Kidney glomerular epithelial cell (primary cell): ENCODE measurements at places on chromosomes 2 and 18.

GRCh38 chr2:88096708-88097107, 29.1 kb downstream of the SMYD1 start:
- no peak for DNase-seq

DNA sequence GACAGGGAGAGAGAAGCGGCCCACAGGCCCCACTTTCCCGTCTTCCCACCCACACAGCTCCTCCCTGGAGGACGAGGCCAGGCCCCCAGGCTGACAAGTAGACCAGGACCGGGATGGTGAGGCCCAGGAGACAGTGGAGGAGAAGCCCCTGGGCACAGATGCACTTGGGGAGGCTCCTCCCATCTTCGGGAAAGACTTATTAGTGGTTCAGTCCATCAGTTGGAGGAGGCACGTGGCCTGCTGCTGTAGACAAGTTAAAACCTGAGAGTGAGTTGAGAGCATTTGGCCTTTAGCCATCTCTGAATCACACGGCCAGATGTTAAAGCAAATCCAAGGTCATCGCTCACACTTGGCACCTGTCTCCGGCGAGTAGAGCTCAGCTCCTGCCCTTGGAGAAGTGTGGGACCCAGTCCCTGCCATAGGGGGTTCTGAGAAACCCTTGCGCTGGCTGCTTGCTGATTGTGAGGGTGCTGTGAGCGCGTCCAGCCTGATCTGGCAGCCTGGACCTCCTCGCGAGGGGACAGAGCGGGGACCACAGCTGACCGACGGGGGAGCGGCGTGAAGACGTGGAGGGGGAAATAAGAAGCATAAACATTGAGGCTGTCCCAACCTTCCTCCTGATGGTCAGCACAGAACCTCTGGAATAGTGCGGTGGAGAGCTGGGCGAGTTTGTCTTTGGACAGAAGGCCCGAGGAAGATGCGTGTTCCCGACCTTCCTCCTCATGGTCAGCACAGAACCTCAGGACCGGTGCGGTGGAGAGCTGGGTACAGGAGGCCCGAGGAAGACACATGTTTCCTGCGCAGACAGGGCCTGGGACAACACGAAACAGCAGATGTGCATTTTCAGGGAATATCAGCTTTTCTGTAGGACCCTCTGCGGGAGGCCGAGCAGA, 24.7 kb upstream of the ALLC start:
- no peak for DNase-seq

- no peak for DNase-seq
These were observed 149.1 kb upstream of the MGAT5 start for GRCh38 chr2:134104754-134105153.

GRCh38 chr2:214542866-214543265, 132.0 kb downstream of the VWC2L start:
- peak; percentile 47 for DNase-seq

- DNase-seq = no peak
These were observed 215.7 kb upstream of the HNMT start for GRCh38 chr2:137748533-137748932.

DNA sequence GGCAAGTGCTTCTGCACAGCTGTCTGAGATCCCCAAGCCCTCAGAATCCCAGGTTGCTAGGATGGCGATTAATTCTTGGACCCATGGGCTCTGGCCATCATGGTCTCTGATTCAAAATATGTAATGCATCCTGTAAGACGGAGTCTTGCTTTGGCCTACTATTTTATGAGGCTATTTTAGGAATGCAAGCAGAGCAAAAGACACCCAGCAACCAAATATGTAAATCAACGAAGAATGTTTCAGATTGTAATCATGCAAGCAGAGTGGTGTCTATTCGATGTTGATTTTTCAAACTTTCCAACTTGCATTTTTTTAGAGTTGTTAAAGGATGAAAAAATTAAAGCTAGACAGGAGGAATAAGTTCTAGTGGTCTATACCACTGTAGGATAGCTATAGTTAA, 154.8 kb downstream of the COL6A3 start:
- DNase-seq = no peak

DNA sequence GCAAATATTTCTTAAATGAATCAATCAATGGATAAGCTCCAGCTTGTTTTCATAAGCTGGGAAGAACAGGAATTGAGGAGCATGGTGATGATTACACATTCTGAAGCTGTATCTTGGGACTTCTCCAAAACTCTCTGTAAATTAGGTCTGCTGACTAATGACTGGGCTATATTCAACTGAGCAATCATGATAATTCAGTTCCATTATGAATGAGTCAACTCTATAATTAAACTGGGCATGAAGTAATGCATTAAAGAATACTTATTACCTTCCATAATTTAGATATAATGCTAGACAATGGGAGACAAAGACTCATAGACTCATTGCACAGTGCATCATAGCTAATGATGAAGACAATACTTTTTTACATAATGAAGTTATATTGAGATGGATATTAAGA, 207.4 kb downstream of the CBLN2 start:
- no peak for DNase-seq

DNA sequence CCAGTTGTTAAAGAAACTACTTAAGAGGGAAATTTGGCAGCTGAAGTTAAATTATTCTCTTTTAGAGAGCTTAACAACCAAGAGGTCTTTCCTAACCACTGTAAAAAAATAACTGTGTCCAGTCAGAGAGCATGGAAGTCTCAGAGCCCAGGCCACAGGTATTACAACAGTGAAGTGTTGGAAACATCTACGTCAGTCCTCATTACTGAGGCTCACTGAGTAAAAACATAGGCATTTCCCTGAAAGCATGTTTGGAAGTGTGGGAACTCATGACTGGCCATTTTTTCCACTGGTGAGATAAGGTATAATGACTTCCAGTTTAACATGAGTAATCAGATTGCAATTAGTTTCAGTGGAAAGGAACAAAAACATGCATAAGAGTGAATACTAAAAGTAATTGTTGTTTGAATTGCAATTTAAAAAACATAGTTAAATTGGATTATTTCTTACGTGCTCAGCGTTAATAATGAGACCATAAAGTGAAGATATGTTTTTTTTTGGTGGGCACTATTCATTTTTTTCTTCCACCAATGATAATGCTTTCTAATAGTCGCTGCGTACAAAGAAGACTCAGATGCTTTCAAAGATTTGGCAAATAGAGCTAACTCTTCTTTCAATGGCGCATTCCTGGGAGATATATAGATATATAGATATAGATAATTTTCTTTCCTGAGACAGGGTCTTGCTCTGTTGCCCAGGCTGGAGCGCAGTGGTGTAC, 60.8 kb downstream of the EFEMP1 start:
- peak; percentile 99 for DNase-seq

- no peak for DNase-seq
These were observed 264.4 kb upstream of the SIX2 start for GRCh38 chr2:45273412-45274249.

DNA sequence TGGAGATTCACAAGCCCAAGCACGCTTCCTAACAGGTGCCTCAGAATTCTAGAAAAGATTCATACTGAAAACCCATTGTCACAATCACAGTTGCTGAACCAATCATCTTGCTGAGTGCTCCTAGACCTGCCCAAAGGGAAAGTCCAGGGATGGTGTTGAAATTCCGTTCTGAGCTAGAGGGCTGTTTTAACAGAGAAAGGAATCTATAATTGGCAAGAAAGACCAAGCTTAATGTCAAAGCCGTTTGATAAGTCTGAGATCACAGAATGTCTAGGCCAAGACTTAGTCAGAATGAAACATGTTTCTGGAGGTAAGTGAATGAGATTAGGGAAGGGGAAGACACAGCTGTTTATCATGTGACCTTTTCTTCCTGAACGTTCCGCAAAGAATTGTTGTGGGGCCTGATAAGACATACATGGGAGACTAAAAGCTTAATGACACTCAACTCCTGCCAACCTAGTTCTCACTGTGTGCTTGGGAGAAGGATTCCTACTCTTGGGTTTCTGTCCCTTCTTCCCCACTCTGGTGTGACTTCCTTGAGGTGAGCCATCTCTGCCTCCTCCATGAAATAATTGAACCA, 27.5 kb downstream of the PMAIP1 start:
- DNase-seq = no peak

- peak; percentile 47 for DNase-seq
These were observed 275.9 kb downstream of the TMX3 start for GRCh38 chr18:68438983-68439382.

- DNase-seq = no peak
These were observed 20.8 kb downstream of the SOS1 start for GRCh38 chr2:39099870-39100728.

DNA sequence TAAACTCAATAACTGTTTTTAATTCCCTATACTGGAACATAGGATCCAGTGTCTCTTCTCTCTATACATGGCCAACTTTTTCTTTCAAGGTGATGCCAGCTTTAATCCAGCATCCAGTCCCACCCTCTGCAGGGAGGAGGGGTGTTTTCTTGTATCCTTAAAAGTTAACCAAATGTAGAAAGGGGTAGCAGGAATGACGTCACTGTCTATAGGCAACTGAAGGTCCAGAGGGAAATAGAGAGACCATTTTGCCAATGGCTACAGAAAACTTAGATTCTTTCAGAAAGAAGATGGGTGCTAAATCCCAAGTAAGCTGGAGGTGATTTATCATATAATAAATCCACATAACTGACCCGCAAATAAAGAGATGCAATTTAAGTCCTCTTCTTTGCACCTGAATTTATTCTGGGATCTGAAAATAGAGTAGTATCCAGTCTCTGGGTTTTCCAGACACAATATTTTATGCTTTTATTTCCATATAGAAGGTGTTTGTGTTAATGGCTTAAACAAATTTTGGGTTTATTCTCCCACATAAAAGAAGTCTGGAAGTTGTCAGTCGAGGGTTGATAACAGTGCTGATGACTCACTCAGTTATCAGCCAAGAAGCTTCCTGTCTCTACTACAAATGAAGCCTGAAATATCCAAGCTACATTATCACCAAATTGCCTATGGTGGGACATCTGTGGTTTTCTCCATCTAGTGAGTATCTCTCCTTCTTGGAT, 5.7 kb upstream of the DNER start:
- DNase-seq = no peak

- no peak for DNase-seq
These were observed 35.4 kb upstream of the ITGAV start for GRCh38 chr2:186554429-186554828.

- no peak for DNase-seq
These were observed 14.6 kb downstream of the SLC4A3 start for GRCh38 chr2:219642069-219642454.

GRCh38 chr2:33108483-33109443, 162.0 kb downstream of the LTBP1 start:
- DNase-seq = no peak

DNA sequence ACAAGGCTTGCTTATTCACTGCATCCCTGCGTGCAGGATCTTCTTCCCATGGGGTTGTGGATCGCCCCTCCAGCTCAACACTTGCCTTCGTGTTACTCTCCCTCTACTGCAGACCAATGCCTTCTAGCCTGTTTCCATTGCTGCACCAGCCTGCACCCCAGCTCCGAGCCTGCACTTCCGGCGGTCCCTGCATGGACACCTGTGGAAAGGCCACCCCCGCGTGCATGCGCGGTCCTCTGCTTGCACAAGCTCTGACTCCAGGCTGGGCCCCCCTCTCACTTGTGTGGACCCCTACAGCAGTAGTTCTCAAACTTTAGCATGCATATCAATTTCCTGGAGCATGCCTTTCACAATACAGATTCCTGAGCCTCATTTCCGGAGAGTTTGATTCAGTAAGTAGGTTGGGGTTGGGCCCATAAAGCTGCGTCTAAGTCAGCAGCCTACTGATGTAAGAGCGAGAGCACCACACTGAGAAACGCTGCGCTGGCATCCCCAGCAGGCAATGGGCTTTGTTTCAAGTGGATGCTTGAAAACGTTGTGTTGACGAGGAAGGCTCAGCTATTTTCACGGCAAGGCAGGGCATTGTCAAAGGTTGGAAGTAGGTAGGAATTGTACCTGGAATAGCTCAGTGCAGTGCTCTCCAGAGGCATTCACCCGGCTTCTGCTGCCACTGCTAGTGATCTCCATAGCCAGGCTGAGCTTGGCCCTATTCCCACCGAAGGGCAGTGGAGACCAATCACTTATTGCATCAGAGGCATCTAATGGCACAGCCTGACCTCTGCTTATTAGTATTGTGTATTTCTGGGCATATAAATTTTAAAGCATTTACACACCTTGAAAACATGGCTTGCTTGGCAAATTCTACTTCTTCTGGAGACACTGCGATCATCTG, 32.6 kb downstream of the CREG2 start:
- no peak for DNase-seq

GRCh38 chr2:135985826-135986393, 484 bp upstream of the DARS1 start:
- no peak for DNase-seq

DNA sequence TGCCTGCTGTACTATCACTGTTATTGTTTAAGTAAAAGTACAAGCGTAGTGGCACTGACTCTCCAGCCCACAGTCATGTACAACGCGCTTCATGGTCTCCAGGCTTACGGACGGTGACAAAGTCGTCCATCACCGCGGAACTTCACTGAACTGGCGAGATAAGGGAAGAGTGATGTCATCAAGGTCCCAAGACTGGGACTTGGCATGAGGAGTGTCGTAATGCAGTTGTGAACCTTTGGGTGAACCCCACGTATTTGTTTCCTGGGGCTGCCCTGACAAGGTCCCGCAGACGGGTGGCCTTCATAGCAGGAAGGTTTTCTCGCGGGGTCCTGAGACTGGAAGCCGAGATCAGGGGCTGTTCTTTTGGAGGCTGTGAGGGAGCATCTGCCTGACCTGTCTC, 17.3 kb downstream of the NFATC1 start:
- no peak for DNase-seq

DNA sequence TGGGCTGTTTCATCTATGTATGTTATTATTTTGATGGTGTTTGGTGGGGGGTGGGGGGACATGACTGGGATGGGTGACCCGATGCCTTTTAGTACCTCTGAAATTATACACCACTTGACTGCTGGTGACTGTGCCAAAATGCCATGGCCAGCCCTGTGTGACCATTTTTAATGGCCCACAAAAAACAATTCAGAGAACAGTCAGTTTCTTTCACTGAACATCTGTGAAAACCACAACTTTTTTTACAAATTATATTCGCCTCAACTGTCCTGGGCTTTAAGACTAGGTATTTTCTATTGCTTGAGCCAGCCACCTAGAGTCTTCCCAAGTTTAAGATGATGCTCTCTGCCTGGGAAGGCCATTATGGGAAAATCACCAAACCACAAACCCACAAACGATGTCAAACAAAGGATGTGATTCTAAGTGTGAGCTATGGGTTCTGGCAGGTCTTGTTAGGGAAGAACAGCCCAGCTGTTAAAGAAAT, 33.9 kb downstream of the FN1 start:
- DNase-seq = no peak

GRCh38 chr2:223020971-223021675, 30.9 kb upstream of the KCNE4 start:
- DNase-seq = no peak

DNA sequence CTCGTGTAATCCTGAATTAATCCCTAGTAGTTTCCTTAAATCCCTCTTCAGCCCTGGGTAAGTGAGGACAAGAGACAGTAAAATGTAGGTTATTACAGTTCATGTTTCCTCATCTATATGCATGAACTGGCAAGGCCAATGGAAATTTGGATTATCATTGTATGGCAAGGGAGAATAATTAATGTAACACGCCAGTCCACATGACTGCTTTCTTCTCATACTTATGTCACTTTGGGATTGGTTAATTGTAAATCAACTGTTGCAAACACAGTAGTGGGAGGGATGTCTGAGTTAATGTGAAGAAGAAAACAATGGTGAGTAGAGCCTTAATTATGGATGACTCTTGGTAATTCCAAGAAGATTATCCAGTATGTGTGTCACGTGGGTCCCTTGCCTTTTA, 1.7 kb upstream of the SERPINB7 start:
- no peak for DNase-seq

GRCh38 chr2:121801916-121802315, 46.5 kb downstream of the TSN start:
- no peak for DNase-seq
